NK-92 treated with Interleukin-12 subunit alpha and Interleukin-12 subunit beta, amount 100 ng/mL, for 24 hours (cell line): ENCODE measurements at places on chromosomes 3 and 15.

GRCh38 chr15:70714015-70714414, 49.3 kb downstream of the UACA start:
- DNase-seq, result no peak

DNA sequence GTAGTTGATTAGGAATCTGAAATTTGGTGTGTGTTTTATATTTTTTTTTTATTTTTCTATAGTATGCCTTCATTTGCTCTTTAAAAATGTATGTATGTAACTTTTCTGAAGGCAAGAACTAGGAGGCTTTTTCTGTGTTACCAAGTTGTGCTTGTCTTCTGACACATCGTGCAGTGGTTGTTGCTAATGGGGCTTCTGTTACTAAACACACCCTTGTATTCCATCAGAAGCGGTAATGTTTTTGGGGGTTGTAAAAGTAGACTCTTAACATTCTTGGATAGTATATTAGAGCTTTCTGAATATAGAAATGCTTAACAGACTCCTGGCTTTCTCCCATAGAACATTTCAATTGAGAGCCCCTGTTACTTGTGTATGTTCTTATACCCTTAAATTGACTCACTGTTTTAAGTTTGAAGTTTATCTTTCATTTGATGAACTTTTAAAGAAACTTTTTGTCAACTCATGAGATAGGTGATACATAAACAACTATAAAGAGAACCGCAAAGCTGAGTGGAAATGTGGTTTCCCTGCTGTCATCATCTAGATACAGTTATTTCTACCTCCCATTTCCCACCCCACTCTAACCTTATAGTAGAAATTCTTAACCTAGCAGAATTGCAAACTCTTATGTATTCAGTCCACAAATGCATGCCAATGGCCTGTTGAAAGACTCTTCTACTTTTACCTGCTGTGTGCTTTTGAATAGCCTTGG, 2.5 kb downstream of the TIPARP start:
- no peak for DNase-seq

GRCh38 chr15:34851751-34852150, 56.4 kb upstream of the ACTC1 start:
- DNase-seq, result no peak

GRCh38 chr3:25508901-25509300, 80.8 kb downstream of the RARB start:
- DNase-seq, result no peak

DNA sequence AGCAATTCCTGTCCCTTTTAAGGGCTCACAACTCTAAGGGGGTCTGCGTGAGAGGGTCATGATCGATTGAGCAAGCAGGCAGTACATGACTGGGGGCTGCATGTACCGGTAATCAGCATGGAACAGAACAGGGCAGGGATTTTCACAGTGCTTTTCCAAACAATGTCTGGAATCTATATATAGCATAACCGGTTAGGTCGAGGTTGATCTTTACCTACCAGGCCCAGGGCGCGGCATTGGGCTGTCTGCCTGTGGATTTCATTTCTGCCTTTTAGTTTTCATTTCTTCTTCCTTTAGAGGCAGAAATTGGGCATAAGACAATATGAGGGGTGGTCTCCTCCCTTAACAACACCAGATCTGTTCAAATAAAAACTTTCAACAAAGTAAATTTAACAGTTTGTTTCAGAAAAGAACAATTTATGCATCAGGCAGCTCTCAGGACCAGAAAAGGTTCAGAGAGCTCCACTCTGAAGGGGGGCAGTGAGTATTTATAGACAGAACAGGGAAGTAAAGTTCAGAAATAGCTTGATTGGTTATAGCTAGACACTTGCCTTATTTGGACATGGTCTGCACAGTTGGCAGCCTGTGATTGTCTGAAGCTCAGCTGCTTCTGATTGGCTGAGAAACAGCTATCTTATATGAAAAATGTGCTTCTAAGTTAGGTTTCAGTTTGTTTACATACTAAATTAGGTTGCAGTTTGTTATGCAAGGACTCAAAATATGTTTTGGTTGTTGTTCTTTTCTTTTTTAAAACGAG, 17.2 kb upstream of the B4GALT4 start:
- DNase-seq, result no peak

- DNase-seq, result no peak
Observed at GRCh38 chr3:3683261-3683660, 116.0 kb upstream of the LRRN1 start.

DNA sequence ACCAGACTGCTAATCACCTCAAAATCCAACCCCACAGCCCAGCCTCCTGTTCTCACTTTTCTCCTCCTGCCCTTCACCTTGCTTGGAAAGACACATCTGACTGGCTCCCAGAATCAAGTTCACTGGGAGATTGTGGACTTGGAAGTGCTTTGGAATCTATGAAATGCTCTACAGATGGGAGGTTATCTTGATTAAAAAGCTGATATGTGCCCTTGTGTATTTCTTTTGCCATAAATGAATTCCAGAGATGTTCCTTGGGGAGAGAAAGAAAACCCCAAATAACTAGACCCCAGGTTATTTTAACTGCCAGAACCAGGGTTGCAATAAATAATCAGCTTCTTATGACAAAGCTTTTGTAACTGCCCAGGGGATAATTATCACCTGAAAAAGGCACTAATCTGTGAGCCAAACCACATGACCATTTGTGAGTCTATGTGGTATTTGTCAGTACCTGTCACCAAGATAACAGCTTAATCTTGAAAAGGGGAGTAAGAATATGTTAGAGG, 21.7 kb upstream of the ARHGEF3 start:
- no peak for DNase-seq
